ENCODE measurements at places on chromosomes 12 and 14. TPM values are rescaled to one million over a fixed set of nuclear protein-coding genes. Genes with fewer than 3 reads are reported as not detected.

Gene KRT6C
- total RNA-seq: not detected

Gene ZNF140
- total RNA-seq: 20.9 TPM

Gene TMEM30B
- 0.11 TPM for total RNA-seq

Gene APOF
- not detected for total RNA-seq

Gene HPD
- total RNA-seq: 0.12 TPM

Gene HOXC11
- not detected for total RNA-seq

All from uterine smooth muscle cell (primary cell).